ENCODE measurements at places on chromosomes 16 and 17. TPM values are rescaled to one million over a fixed set of nuclear protein-coding genes. Genes with fewer than 3 reads are reported as not detected.

DNA sequence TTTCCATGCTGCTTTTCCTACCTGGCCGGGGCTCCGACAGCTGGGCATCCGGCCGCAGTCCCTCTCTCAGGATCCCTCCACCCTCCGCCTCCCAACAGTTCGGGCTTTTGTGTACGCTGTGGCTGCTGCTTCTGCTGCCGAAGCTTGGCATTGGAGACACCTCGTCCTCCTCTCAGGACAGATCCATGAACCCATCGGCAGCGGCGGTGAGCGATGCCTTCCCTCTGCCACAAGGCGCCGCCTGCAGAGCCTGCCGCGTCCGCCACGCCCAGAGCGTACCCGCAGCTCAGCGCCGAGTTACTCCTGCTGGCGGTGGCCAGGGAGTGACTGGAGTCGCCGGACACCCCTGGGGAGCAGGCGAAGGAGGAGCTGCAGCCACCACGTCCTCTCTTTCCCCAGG, 2032.8 kb downstream of the TP53TG3F start:
- DNase-seq, result no peak

DNA sequence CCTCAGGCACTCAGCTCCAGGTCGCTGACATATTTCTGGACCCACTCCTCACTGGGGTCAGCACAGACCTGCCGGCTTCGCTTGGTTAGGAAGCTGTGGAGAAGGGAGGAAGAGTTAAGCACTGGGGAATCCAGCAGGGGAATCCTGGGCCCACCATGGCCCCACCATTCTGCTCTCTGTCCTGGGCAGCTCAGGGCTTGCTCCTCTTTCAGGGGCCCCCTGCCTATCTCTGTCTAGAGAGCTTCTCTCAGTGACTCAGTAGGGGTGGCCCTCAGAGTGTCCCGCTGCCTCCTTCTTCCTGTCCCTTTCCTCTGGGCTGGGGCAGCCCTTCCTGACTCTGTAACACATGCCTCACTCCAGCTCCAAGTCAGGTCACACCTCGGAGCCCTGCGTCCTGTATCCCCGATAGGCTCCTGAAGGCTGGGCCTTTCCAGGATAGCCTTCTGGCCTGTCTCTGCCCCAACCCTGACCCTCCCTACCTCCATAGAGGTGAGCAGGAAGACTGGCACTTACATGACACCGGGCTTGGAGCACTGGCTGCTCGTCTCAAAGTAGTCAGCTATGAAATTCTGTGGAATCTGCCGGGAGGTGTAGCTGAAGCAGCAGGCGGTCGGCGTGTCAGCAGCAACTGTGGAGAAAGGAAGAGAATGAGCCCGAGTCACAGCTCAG, 1.1 kb downstream of the CCL3 start:
- DNase-seq, result no peak

- DNase-seq, result no peak
These were observed 190.3 kb downstream of the KIF2B start for GRCh38 chr17:54013072-54013471.

DNA sequence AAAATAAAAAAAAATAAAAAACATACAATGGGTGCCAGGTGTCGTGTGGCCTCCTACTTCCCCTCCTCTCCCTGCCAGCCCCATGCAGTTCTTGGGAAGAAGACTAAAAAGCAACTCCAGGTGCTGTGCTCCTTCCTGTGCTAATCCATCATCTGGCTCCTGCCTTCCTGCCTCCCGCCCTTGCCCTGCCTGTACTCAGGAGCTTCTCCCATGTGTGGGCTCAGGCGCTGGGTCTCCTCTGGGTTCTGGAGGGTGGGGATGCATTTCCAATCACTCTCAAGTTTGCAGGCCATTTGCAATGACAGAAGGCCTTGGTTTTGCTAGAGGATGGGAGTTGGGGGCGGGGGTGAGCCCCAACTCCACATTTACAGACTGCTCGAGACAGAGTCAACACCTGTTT, 122.9 kb downstream of the SDK2 start:
- no peak for DNase-seq

- DNase-seq, result no peak
These were observed 11.5 kb downstream of the RPGRIP1L start for GRCh38 chr16:53692146-53692545.

DNA sequence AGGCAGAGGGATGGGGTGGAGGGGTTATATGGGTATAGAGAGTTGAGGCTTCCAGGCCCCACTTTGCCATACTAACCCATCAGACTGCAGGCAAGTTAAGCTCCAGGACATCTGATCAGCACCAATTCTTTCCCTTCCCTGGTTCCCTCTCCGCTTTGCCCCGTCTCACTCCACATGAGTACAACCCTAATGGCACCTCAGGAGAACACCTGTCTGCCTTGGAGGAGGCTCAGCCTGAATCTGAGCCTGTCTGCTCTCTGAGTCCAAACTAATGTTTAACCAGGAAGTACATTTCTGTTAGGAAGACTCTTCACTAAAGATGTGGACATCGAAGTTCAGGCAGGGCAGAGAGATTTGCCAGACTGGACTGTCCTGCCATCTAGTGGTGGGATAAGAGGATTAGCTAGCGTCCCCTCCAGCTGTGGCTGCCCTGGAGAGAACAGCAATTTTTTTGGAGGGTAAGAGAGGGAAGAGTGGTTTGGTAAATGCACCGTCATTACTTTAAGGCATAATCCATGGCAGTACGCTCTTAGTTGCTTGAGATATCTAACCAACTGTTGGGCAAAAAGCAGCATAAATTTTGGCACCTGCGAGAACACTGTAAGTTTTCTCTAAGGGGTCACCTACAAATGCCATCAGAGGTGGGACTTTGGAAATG, 29.2 kb upstream of the LRRC75A start:
- DNase-seq, result peak; percentile 76

GRCh38 chr16:79261481-79261940, 339.0 kb downstream of the MAF start:
- peak; percentile 13 for DNase-seq

DNA sequence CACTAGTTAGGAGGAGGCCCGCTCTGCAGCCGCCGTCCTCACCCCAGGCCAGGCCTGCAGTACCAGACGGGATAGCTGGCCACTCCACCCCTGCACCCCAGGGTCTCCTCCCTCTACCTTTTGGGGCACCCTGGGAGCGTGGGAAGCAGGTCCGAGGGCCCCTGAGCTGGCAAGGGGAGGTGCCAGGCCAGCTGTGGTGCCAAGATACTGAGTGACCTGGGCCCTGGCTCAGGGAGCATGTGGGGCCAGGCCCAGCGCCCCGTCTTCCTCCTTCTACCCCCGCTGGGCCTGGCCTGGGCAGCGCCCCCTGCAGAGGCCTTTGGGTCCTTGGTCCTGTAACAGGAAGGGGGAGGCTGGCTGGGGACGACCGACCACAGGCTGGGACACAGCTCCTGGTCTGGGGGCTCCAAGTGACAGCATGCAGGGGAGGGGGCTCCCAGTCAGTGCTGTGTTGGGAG, 13.0 kb downstream of the PAM16 start:
- no peak for DNase-seq

- no peak for DNase-seq
These were observed 4.7 kb upstream of the AANAT start for GRCh38 chr17:76462556-76463290.

DNA sequence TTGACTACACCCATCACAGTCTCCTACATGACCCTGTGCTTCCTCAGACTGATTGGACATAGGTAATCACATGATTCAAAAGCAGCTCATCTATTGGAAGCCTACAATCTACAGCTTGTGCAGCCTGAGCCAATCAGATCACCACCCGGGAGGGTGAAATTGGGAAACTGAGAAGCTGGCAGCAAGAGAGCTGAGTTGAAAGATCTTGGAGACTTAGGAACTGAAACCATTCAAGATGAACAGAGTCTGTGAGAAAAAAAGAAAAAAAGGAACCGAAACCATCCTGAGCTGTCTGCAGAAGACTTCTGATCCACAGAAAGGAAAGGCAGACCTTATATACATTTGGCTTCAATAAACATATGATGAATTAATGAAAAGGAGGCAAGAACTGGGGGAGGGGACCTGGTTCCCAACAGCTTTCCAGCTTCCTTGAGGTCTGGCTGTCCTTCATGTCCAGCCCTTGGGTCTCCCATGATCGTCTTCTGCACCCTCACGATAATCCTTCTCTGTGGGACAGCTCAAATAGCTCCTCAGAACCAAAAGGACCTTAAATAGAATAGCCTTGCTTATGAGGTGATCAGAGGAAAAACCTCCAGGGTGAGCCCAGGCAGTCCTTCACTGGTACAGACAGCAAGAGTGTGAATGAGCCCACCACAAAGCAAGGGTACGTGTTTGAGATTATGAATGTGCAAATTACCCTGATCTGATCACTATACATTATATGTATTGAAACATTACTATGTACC, 32.6 kb downstream of the PLXDC1 start:
- no peak for DNase-seq

GRCh38 chr17:47745037-47745380, 12.0 kb downstream of the TBX21 start:
- DNase-seq, result no peak

DNA sequence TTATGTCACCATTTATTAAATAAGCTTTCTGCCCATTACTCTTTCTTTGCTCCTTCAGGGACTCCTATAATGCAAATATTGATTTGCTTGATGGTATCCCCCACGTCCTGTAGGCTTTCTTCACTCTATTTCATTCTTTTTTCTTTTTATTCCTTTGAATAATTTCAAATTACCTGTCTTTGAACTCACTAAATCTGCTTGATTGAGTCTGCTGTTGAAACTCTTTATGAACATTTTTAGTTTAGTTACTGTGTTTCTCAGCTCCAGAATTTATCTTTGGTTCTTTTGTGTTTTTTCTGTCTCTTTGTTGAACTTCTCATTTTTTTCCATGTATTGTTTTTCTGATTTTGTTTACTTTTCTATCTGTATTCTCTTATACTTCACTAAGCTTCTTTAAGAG, 254.4 kb upstream of the CCL2 start:
- DNase-seq, result no peak

- no peak for DNase-seq
These were observed at the start of gene MILR1 for GRCh38 chr17:64448665-64449512. TSS of gene MILR1 (plus strand) at chr17:64449115. CDS start at chr17:64449169, 54 bp downstream.

GRCh38 chr16:30040221-30040620, 9.2 kb upstream of the TLCD3B start:
- no peak for DNase-seq

DNA sequence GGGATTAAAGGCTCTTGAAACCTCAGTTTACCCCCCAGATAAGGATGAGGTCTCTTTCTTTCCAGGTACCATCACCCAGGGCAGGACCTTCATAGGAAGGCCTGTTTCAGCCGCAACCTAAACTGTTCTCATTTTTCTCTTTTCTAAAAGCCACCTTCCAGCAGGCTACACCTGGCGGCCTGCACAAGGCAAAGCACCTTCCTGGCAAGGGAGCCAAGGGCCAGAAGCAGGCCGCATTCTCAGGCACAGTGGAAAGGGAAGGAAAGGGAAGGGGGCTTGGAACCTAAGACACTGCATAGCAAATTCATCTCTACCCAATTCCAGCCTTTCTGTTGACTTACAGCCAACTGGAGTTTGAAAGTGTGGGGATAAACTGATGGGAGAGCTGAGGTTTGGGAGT, 8.9 kb upstream of the NDEL1 start:
- no peak for DNase-seq

DNA sequence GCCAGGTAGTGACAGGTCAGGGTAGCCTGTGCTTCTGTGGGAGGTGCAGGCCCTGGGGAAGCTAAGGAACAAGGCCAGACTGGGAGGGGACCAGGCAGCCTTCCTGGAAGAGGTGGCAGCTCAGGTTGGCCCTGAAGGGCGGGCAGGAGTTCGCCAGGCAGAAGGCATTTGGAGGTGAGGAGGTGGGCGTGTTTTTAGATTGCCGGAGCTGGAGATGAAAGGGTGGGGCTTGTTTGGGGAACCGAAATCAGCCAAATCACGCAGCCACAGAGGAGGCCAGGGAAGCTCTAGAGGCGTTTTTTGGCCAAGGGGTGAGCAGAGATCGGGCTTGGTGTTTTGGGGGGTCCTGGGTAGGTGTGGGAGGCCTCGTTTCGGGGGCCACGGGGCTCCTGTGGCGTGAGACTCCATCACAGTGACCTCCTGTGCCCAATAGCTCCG, 7.6 kb downstream of the ADCY7 start:
- DNase-seq, result no peak

- no peak for DNase-seq
These were observed 5.6 kb upstream of the CRYM start for GRCh38 chr16:21283521-21284289.

DNA sequence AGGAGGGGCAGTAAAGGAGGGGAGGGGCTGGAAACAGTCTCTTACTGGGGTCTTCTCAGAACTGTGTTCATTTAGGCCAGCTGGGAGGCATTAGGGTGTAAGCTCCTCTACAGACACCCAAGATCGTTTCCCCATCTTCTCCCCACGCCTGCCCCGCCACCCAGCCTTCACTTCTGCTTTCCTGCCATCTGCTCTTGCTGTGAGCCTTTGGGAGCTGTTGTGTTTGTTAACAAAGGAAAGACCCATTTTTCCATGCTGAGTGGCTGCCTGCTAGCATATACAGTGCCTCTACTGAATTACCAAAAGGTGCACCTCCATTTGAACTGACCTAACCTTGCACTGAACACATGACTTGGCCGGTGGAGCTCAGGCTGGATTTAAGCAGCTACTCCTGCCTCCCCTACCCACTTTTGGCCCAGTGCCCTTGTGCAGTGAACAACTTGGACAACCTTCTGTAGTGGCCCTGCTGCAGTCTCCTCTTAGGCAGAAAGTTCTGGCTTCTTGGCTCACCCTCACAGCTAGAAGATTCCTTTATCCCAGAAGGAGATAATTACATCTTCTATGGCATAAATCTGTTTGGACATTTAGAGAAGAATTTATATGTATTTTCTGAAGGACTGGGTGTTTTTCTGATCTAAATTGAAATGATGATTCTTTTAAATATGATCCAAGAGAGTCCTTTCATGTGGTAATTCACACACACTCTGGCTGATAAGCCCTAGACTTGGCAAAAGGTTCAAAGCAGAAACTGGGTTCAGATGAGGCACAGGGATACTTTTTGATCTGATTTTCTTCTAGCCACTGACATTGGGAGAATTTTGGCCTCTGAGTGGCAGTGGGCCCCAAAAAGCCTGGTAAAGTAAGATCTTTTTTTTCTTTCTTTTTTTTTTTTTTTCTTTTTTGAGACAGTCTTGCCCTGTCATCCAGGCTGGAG, 81.9 kb upstream of the HNF1B start:
- DNase-seq, result no peak

- no peak for DNase-seq
These were observed 31.5 kb downstream of the RBL2 start for GRCh38 chr16:53465606-53466280.

Gene KRT39
- polyA plus RNA-seq, result not detected

Gene COX4I1
- polyA plus RNA-seq, result 440 TPM

Gene C16orf90
- polyA plus RNA-seq, result 0.33 TPM

All from renal cortex interstitium (tissue), 15 donors.